Activated naive CD4-positive, alpha-beta T cell treated with Interleukin-2 at 50 U/mL for 16 hours (primary cell): ENCODE measurements at places on chromosomes 1 and 21.
A peak's percentile ranks its signal among the peaks of the same experiment; 100 is the strongest.

GRCh38 chr1:107943694-107944093 is 21.3 kb downstream of the VAV3 start:
- DNase-seq: no peak

DNA sequence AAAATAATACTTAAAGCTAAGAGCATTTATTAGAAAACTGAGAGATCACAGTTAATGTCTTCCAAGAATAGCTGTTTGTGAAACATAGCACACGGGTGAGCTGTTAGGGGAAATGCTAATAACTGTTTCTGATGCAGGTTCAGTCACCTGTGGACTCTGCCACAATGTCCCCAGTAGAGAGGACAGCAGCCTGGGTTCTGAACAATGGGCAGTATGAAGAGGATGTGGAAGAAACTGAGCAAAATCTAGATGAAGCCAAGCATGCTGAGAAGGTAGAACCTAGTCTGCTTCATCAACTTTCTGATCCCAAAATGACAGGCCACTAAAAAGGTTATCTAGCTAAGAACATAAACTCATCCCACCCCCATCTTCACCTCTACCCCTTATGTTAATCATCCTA is 32.6 kb downstream of the CLEC20A start:
- no peak for DNase-seq

GRCh38 chr1:245503548-245503947 is 348.8 kb downstream of the KIF26B start:
- no peak for DNase-seq

GRCh38 chr1:78279051-78279450 is 211.7 kb upstream of the PTGFR start:
- no peak for DNase-seq

- DNase-seq: no peak
Measured at GRCh38 chr21:46243960-46244361, 15.4 kb upstream of the LSS start.

- no peak for DNase-seq
Measured at GRCh38 chr1:15700508-15700907, 16.4 kb downstream of the PLEKHM2 start.

DNA sequence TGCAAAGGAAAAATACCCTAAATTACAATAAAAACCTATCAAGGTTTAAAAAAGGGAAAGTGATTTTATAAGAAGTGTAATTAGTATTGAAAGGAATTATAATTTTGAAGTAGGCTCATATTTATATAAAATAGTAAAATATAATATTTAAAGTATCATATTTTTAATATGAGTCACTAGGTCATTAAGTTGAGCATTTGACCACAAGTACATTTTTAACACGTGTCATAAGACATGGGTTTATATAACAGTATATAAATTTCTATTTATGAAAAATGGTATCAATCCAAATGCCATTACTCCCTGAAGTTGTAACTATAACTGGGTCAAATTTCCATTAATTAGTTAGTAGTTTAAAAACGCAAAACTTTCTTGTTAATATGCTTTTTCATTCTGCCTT is 365.9 kb downstream of the COL11A1 start:
- no peak for DNase-seq

GRCh38 chr1:79375352-79375751 is 368.8 kb upstream of the ADGRL4 start:
- no peak for DNase-seq

- no peak for DNase-seq
Measured at GRCh38 chr1:61618755-61619154, 106.2 kb downstream of the TM2D1 start.

DNA sequence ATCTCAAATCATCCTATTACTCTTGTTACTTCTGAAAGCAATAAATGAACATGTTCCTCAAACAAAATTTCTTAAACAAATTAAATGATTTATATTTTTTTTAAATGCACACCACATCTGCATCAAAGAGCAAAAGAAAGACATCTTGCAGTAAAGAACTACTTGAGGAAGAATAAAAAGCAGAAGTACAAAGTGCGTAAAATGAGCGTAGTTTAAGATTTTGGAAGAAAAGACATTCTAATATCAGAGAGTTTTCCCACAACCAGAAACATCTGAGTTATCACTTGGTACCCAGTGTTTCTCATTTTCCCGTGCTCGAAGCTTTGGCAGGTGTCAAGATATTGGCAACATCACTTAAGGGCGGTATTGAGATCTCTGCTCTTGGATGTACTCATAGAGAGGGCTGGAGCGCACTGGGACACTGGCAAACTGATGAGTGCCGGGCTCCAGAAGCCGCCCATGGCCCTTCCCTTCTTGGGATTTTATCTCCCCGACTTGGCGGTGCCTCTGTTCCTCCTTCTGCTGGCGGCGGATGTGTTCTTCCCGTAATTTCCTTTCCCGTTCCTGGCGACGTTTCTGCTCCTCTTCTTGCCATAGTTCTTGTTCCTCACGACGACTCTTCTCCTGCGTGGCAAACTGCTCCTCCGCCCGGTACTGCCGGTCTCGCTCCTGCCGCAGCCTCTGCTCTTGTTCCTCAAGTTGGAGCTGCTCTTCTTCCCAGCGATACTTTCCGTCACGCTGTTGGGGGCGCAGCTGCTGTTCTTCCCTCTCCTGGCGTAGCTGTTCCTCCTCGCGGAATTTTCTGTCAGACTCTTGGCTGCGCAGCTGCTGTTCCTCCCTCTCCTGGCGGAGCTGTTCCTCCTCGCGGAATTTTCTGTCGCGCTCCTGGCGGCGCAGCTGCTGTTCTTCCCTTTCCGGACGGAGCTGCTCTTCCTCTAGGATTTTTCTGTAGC is 7.9 kb downstream of the TCHH start:
- DNase-seq: no peak

DNA sequence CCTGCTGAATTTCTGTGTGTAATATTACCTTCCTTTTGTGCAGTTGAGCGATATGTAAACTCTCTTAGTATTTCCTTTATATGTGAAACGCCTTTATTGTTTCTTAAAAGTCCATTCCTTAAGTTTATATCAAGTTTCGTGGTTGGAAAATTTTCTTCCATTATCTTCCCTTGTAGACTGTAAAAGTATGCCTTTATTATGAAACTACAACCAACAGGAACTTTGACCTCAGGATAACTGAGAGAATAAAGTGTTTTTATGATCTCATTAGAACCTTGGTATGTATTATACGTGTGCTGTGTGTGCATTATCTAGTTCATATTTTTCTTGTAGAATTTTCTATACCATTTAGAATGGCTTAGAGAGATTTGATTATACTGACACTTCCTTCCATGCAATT is 3.1 kb upstream of the CDC14A start:
- no peak for DNase-seq

- DNase-seq: peak; percentile 8
Measured at GRCh38 chr1:174815036-174815435, 184.7 kb upstream of the CACYBP start.

DNA sequence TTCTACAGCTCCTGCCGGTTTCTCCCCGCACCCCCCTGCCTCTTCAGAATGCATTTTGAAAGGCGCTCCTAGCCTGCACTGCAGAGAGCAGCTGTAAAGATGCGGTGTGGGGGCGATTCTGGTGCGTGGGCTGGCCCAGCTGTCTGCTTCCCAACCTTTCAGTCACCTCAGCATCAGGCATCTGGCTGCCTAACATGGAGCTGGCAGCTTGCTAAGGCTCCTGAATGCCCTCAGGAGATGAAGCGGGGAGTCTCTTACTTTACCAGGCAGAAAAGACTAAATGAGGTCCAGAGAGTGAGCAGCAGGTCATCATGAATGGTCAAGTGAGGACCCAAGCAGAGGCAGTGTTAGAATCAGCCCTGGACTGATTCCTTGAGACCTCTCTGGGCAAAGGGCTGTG is 8.7 kb downstream of the IER5 start:
- no peak for DNase-seq

DNA sequence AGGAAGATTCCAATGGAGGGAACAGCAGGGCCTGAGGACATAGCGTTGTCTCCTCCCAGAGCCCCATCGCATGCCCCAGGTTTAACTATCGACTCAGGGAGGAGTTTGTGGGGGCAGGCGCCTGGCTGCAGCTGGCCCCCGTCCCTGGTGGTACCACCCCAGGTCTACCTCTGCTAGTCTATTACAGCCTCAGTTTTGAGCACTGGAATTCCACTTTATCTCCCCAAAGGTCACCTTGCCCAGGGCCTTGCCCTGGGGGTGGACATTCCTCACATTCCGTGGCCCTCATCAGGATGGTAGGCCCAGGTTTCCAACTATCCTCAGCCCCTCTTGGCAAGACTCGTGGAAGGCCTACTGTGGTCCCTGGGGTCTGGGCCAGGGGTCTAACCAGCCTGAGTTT is 65.4 kb upstream of the SSBP3 start:
- DNase-seq: no peak

- no peak for DNase-seq
Measured at GRCh38 chr1:87757676-87758075, 429.0 kb downstream of the LMO4 start.

DNA sequence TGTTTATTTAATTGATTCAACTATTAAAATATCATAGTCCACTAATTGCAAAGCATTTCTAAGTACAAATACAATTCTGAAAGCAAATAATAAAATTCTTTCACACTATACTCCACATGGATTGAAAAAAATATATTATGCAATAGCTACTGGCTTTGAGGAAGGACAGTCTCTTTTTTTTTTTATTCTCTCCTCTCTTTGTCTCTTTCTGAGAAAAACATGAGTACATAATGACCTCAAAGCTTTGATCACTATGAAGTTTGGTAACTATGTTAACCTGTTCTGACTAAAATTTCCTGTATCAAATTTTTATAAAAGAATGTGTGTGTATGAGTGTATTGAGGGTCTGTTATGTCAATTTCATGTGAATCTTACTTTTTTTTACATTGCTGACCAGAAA is 96.2 kb downstream of the RGS2 start:
- no peak for DNase-seq
